ENCODE measurements at places on chromosomes 11 and 22.

DNA sequence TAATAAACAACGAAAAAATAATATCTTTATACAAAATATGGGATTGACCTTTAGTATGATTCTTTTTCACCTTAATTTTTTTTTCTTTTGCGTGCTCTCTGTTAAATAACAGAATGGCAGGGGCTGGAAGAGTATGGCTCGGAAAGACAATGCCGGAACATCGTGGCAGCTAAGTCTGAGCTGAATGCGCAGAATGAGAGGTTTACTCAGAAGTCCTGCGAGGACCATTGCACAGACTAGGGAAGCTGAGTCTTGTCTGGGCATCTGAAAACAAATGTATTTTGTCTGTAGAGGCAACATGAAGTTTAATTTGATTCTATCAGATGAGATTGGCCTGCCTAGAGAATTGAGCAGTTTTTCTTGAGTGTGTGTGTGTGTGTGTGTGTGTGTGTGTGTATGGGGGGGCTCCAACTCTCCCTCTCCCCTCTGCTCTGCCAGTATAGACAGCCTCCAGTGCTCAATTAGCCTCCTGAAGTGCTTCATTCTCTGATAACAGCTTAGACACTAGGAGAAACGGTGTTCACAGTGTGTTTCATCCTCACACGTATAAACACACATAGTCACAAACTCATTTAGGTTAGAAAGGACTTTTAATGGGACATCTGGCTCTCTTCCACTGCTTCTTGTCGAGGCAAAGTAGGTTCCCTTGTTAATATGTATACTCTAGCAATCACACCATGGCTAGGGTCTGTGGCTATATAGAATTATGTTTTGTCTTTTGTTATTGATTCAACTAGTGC is 244.3 kb upstream of the SORL1-AS1 start:
- DNase-seq, result no peak

DNA sequence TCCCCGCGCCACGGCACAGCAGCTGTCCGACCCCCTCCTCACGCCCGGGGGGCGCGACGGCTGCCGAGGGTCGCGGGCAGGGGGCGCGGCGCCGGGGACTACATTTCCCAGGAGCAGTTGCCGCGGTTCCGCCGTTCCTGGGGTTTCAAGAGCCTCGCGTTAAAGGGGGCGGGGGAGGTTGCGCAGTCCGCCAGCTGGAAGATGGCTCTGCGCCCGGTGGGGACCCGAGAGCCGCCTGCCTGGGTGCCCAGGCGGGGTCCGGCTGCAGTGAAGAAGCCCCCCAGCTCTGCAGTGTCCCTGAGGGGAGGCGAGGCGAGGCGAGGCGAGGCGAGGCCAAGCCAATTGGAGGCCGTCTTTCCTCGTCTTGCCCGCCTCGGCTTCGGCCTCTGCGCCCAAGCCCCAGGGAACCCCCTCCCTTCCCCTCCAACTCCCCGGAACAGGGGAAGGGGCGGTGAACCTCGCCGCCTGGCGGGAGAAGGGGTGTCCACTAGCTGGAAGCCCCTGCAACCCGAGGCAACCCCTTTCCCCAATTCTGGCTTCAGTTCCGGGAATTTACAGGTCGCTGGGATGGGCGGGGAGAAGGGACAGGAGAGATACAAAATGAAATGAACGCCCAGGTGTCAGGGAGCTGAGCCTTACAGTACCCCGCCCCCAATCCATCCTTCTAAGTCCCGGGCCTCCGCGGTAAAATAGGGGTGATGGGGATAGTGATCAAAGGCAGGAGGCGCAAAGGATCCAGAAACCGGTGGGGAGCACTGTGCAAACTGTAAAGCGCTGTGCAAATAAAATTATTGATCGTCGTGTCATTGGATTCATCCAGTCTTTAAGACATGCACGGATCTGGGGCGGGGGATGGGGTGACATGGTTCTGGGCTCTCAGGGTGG is 5.2 kb upstream of the GCAT start:
- no peak for DNase-seq

GRCh38 chr11:6695377-6695776 is 12.2 kb upstream of the MRPL17 start:
- DNase-seq, result no peak

DNA sequence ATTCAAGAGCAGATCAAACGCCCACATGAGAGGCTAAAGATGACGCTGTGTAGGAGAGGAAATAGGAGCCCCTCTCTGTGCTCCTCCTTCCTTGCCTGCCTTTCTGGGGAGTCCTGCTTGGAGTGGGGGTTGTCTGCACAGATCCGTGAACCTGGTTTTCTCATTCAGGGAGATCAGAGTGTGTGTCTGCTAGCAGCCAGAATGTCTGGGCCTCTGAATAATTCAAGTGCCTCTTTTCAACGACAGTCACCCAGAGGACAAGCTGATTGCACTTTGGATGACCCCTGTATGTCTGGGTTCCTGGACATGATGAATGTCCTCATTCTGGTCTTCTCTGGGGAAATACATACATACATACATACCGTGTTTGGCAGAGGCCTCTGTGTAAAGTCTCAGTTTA is 592.5 kb upstream of the B3GAT1 start:
- DNase-seq, result no peak

DNA sequence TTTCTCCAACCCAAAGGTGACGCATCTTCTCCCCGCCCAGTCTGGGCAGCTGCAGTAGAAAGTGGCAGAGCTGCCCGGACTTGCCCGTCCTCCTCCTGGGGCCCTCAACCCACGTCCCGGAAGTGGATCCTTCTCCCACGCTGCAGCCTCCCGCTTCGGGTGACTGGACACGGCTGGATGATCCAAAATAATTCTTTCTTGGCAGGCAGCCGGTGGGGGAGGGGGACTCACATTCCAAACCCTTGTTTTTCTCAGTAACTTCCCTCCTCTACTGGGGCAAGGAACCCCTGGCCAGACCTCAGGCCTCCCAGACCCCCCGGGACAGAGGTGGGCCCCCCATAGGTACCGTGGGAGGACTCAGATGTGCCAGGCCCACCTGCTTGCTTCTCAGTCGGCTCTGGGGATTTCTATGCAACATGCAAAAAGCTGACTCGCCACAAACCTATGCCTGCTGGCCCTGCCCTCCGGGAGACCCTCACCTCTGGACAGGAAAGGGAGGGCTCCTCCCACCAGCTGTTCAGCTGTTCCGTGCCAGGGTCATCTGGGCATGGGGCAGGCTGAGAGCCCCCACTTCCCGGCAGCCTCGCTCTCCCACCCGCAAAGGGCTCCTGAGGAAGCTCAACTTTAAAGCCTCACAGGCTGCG is 1.4 kb downstream of the PLXNB2 start:
- no peak for DNase-seq

GRCh38 chr11:111101881-111102280 is 143.6 kb upstream of the POU2AF2 start:
- no peak for DNase-seq

GRCh38 chr11:29989174-29989970 is 27.5 kb downstream of the KCNA4 start:
- DNase-seq, result no peak

GRCh38 chr11:61087426-61088119 is 14.7 kb upstream of the CD5 start:
- DNase-seq, result no peak

DNA sequence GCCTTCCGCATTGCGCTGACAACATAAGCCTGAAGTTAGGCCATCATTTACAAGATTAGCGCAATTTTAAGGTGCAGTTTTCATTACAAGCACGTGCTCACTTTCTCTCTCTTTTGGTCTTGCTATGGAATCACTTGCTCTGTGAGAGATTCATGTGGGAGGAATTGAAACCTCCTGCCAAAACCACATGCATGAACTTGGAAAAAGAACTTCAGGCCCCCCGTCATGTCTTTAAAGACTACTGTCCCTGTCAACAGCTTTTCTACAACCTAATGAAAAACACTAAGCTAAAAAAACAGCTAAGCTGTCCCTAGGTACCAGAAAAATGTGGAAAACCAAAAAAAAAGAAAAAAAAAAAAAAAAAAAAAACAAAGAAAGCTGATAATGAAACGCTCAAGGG is 1707.6 kb upstream of the RAG2 start:
- DNase-seq, result no peak

DNA sequence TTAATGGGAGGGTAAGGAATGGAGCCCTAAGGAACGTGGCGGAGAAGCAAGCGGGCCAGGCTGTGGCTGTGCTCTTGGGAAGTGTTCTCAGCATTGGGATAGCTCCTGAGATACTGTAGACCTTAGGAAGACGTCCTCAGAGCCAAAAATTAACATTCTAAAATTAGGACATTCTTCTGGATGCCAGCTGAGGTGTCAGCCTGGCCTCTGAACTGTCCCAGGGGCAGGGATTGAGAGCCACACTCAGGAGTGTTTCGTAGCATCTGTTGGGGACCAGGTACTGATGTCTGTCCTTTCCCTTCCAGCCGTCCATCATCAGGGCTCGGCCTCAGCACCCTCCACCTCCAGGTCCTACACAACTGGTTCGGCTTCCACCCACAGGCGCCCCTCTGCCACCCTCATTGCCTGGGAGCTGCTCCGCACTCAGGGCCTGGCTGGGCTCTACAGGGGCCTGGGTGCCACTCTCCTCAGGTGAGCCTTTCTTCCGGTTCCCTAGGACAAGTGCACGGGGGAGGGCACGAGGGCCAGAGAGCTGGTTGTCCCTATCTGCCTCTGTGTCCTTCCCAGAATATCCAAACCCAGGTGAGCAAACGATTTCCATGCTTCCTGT is 23.6 kb downstream of the SLC25A18 start:
- no peak for DNase-seq

- DNase-seq, result no peak
Measured at GRCh38 chr11:83161610-83162199, 4.8 kb downstream of the PCF11 start.

GRCh38 chr22:28986366-28986765 is 75.3 kb downstream of the C22orf31 start:
- no peak for DNase-seq

DNA sequence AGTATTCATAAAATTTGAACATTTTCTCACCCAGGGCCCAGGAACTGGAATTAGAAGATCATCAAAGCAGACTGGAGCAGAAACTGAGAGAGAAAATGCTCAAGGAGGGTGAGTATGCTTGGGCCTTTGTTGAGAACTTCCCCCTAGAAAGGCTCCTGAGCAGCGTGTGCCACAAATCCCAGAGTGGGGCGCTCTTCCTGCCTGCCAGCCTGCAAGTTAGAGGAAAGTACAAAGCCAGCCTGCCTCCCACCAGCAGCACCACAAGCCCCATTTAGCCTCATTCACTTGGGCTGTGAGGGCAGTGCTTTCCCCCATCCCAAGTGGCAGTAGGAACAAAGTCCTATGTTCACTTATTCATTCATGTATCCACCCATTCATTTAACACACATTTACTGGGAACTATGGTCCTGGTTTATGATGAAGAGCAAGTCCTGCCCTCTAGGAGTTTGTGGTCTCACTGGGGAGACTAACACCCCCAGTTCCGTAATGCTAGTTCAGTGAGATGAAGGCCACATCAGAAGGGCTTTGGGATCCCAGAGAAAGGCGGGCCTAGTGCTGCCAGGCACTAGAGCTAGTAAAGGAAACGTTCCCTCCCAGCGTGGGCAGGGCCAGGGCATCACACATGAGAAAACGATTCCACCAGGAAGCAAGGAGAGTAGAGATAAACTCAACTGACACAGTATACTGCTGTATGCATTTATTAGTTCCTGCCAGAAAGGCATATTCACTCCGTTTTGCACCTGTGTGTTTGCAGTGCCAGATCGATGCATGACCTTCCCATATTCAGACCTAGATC is 22.4 kb upstream of the PARVA start:
- no peak for DNase-seq

DNA sequence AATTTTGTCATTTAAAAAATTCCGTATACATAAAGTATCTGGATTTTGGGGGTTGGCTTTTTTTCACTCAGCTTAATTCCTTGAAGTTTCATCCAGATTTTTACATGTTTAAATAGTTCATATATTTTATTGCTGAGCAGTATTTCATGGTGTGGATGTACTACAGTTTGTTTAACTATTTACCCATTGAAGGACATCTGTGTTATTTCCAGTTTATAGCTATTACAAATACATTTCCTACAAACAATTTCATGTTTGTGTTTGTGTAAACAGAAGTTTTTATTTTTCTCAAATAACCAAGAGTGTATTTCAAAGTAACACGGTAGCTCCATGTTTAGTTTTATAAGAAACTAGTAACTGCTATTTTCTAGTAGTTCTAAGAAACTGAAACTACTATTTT is 299.7 kb upstream of the ANO3 start:
- DNase-seq, result no peak

- no peak for DNase-seq
Measured at GRCh38 chr22:44381761-44382115, 69.0 kb upstream of the SHISAL1 start.

Measured in activated naive CD8-positive, alpha-beta T cell treated with anti-CD3 and anti-CD28 coated beads, Interleukin-2, amount 50 U/mL, for 16 hours (primary cell).